ENCODE measurements at places on chromosomes 4 and X.

GRCh38 chr4:87875191-87875590, 42.4 kb downstream of the MEPE start:
- DNase-seq: no peak

- no peak for DNase-seq
Measured at GRCh38 chr4:140857111-140857510, 100.9 kb upstream of the TBC1D9 start.

- no peak for DNase-seq
Measured at GRCh38 chrX:24480400-24480865, 15.3 kb downstream of the PDK3 start.

DNA sequence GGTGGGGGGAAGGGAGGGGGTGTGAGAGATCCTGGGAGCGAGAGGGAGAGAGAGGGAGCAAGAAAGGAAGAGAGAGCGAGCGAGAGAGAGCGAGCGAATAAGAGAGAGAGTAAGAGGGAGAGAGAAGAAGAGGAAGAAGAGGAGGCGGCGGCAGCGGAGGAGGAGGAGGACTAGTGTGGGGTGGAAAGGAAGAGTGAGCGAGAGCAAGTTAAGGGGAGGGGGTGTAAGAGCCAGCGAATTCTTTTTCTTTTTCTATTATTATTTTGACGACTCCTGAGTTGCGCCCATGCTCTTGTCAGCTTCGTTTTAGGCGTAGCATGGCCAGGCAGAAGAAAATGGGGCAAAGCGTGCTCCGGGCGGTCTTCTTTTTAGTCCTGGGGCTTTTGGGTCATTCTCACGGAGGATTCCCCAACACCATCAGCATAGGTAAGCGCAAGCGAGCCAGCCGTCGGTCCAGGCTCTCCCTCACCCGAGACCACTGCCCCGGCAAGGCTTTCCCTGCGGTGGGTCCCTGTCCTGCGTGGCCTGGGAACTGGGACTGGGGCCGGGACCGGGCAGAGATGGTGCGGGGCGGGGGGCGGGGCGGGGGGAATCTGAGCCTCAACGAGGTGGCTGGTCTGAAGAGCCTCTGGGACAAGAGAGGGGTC, at the start of gene GRIA3:
Gene GRIA3 (plus strand): TSS at position 60 of the 647 bp plus-strand sequence. CDS start 258 bp downstream, at position 318.
- DNase-seq: no peak

DNA sequence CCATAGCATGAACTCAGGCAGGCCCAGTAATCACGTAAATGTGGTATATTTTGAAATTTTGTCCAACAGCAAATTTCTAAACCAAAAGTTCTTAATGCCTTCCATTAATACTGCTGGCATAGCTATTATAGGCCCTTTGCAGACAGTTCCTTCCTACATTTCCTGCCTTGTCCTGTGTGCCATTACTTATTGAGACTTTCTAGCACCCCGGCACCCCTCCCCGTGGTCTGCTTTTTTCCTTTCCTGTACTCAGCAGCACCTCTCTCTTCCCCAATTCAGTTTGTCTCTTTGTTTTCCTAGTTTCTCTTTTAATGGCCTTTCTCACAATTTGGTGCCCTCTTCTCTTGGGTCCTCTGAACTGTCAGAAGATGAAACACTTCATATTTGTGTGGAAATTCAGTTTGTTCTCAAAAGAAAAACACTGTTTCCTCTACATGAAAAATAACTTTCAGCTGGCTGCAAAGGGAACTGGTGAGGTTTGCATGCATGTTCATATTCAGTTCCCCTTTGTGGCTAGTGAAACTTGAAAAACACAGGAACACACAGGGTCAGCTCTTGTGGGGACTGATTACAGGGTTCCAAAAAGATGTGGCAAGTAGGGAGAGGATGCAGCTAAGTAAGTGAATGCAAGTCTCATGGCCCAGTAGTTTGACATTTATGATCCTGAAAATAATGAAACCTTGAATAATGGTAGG, 17.1 kb downstream of the GPR34 start:
- no peak for DNase-seq

Data from NCI-H2029 treated with DMSO at 0.1 percent for 48 hours (cell line).